Stimulated activated CD8-positive, alpha-beta memory T cell treated with anti-CD3 and anti-CD28 coated beads, Interleukin-4, amount 100 ng/mL, for 1 hour (primary cell): ENCODE measurements at places on chromosomes 2 and 18.

- DNase-seq, result no peak
Observed at GRCh38 chr2:73928963-73929347, 2.3 kb downstream of the DGUOK start.

DNA sequence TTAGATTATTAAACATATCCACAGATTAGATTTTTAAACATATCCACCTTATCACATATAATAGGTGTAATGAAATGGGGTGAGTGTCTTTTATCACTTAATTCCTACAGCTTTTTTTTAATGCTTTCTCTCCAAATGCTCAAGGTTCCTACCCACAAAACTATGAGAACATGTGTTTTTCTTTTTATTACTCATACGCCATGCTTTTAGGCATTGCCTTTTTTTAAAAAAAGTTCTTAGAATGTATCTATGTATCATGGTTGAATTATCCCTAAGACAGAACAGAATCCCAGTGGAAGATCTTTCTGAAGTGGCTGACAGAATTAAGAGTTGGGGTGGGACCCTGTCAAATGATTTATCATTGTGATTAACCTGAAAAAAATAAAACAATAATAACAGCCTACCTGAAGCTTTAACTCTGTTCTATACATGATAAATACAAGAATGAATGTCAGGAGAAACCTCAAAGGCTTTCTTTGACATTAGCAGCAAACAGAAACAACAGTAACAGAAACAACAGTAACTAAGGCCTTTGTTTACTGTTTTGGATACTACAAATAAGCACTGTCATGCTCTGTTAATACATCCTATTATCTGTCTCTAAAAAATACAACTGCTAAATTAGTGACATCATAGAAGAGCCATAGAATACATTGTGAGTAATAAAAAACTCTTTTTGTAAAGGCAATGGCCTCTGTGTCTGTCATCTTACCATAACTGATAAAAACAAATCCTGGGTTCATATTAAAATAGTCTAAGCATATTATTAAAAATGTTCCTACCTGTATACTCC lies 4.1 kb upstream of the ZNF397 start:
- no peak for DNase-seq

DNA sequence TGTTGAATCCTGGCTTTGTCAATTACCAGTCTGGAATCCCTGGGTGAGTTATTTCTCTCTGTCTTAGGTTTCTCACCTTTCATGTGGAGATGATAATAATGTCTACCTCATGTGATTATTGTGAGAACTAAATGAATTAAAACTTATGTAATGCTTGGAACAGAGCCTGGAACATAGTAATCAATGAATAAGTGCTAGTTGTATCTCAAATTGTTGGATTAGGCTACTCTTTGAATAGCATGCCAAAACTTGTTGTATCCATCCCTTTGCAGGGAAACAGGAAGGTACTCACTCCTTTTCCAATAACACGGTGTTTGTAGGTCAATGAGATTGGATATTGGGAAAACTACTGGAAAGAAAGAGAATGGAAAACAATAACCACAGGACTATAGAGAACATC lies 796.6 kb upstream of the ZEB2 start:
- no peak for DNase-seq

- DNase-seq, result no peak
Observed at GRCh38 chr2:236177604-236177966, 9.4 kb upstream of the GBX2 start.

DNA sequence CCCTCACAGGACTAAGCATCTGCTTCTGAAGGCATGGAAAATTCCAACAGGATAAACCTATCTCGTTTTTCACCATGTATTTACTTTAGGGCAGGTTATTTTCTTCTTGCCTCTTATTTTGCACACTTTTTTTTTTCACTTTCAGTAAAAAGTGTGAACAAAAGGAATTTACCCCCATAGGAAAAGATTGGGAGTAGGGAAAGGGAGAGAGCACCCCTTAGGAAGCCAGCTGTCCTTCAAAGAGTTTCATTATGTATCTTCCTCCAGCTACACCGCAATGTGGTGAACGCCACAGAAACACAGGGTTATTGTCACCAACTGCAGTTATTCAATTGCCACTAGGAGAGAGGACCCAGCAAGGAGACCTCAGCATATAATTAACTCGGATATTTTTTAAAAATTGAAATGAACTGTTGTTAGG lies 286.2 kb upstream of the VRK2 start:
- no peak for DNase-seq

GRCh38 chr2:143588746-143589145 lies 459.5 kb downstream of the ARHGAP15 start:
- DNase-seq, result no peak

- no peak for DNase-seq
Observed at GRCh38 chr2:26492749-26493515, 15.0 kb upstream of the OTOF start.

DNA sequence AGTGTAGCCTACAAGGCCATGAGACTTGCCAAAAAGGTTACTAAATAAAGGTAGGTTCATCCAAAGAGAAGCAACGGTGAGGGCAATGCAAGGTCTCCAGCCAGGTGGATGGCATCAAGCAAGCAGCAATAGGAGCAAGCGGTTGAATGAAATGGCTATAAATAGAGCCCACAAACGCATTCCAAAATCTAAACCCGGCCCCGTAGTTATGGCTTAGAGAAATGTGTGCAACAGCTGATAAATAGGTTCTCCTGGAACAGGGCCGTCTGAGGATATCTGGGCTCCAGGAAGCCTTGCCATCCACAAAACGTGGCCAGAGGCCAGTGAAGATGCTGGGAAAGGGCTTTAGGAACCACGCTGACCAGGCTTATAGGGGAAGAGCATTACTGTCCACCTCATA lies 146.1 kb upstream of the PID1 start:
- no peak for DNase-seq

DNA sequence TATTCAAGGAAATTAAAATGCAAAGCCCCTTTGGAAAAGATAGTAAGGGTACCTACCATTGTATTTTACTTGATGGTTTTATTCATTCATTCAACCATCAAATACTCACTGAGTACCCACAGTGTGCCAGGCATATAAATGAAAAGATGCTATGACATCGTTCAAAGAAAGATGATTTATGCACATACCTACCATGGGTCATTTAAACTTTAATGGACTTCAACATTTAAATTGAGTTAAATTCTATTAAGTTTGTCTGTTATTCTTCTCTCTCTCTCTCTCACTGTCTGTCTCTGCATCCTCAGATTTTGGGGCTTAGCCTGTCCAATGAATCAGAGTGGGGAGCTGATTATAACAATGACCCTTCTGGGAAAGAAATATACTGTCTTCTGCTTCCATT lies 87.9 kb downstream of the CERS6 start:
- DNase-seq, result no peak

DNA sequence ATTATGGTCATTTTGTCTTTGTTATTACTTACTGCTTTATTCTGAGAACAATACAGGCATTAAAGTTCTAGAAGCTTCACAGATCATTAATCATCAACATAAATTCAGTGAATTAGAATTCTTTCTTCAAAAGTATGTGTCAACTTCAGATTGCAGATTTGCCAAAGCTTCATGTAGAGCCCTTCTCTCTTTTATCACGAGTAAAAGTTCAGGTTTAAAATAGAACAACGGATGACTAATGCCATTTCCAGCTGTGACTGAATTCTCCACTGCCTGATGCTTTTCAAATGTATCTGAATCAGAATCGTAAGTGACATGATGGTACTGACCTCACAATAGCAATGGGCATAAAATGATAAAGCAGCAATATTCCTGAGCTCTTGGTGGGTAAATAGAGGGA lies 116.0 kb downstream of the ABCA12 start:
- DNase-seq, result no peak

GRCh38 chr18:42229211-42230210 lies 274.5 kb downstream of the PIK3C3 start:
- DNase-seq, result no peak

- no peak for DNase-seq
Observed at GRCh38 chr2:147173798-147174197, 671.0 kb upstream of the ACVR2A start.
